ENCODE measurements at places on chromosomes 2 and 18.

GRCh38 chr18:45320724-45321123 is 294.6 kb upstream of the SLC14A2 start:
- DNase-seq: no peak

GRCh38 chr2:202005272-202005887 is 28.3 kb upstream of the FZD7 start:
- DNase-seq: no peak

DNA sequence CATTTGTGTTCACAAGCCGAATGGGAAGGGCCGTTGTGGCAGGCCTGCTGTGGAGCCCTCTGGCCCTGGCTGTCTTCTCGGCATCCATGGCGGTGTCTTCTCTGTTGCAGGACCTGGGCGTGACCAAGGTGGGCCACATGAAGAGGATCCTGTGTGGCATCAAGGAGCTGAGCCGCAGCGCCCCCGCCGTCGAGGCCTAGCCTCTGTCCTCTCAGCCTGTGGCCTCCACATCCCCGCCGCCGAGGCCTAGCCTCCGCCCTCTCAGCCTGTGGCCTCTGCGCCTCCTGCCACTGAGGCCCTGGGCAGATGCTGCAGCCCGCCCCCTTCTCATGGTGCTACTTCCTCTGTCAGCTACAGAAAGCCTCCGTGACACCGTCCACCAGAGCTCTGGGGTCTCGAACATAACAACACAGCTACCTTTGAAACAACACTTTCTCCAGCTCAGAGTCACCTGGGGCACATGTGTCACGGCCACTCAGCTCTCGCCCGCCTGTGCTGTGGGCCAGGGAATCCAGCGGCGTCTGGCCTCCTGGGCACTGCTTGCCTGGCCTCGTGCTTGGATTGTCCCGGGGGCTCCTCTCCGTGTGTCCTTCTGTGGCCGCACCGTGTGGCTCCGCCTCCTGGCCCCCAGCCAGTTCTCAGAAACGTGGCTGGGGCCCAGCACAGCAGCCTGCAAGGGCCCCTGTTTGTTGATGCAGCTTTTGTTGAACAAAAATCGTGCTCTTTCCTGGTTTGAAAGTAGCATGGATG is 97.1 kb downstream of the USP40 start:
- no peak for DNase-seq

- DNase-seq: no peak
Measured at GRCh38 chr2:10137053-10137843, 14.7 kb downstream of the RRM2 start.

GRCh38 chr2:69615078-69615625 is 28.4 kb downstream of the AAK1 start:
- DNase-seq: no peak

GRCh38 chr2:42573256-42573655 is 4.8 kb downstream of the MTA3 start:
- no peak for DNase-seq

GRCh38 chr18:62264984-62265383 is 60.1 kb upstream of the TNFRSF11A start:
- no peak for DNase-seq

GRCh38 chr2:134216152-134216829 is 37.6 kb upstream of the MGAT5 start:
- no peak for DNase-seq

- no peak for DNase-seq
Measured at GRCh38 chr2:18558458-18558857, 2.0 kb downstream of the RDH14 start.

GRCh38 chr2:177352441-177353186 is 40.0 kb upstream of the AGPS start:
- no peak for DNase-seq

GRCh38 chr2:41169744-41170143 is 717.9 kb upstream of the SLC8A1 start:
- no peak for DNase-seq

DNA sequence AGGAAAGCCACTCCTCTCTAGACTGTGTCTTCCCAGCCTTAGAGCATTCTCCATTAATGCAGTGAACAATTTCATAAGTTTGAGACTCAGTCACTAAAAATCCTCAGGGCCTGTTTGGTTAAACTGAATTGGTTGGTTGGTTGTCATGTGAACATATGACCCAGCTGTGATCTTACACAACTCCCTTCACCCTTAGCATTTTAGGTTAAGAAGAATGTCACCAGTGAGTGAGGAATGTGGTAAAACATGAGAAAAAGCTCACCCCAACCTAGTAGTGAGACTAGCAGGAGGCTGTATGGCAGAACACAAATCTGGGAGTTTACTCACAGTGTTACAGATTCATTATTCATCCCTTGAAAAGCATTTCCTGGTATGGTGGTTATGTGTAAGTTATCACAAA is 32.4 kb downstream of the LHCGR start:
- no peak for DNase-seq

GRCh38 chr2:233439191-233439590 is 84.9 kb downstream of the DGKD start:
- no peak for DNase-seq

DNA sequence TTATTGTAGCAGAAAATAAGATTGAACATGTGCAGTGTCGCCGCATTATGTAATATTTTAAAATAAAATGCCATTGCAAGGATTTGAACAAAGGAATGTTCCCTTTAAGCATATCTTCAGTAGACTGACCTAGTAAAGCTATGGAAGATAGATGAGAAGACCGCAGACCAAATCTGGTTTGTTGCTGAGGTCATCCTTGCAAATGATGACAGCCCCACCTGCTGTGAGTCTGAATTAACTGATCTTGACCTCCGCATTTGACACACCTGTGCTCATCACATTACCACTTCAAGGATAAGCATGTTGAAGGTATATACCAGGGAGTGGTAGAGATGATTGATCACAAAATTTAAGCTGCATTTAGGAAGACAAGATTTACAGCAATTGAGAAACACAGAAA is 96.2 kb downstream of the NYAP2 start:
- no peak for DNase-seq

GRCh38 chr18:62751977-62752376 is 36.6 kb downstream of the PHLPP1 start:
- DNase-seq: no peak

GRCh38 chr2:109352898-109353689 is 224.1 kb downstream of the SH3RF3 start:
- DNase-seq: no peak

- DNase-seq: no peak
Measured at GRCh38 chr2:105573490-105573889, 171.2 kb upstream of the NCK2 start.

DNA sequence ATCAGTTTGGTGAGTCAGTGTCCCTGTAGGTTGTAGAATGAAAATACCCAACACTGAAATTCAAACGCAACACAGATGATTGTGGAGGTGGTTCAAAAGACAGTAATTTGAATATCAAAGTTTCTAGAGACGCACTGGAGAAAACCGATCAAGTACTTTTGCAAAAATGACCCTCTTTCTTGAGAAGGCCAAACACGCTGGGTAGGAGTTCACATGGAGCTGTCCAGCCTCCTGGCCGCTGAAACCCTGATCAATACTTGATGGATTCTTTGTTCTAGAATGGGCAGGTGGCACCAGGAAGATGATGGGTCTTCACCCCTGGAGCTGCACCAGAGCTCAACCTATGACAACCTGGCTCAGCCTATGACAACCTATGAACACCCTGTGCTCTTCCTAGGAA is 39.7 kb upstream of the UBE2F start:
- DNase-seq: no peak

DNA sequence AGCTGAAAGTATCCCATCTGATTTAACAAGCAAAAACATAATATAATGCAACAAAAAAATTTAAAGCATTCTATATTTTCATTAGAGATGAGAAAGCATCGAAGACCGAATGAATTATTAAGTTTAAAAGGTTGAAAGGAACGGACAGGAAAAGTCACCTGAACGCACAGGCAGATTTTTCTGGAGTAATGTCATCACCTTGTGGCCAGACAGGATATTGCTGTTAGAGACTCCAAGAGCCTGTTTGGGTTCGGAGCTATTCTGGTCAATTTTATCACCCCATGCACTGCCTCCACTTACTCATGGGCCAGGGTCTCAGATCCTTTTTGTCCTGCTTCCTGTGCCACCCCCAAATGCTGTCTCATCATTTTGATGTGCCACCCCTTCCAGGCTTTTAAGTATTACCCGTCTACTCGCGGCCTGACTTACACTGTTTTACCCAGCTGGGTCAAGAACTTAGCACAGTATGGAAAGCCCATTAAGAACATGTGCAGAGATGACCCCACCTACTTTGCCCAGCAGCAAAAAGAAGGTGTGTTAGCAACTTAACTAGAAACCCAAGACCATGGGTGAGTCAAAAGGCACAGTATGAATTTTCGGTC is 27.3 kb downstream of the GKN2 start:
- peak; percentile 34 for DNase-seq

DNA sequence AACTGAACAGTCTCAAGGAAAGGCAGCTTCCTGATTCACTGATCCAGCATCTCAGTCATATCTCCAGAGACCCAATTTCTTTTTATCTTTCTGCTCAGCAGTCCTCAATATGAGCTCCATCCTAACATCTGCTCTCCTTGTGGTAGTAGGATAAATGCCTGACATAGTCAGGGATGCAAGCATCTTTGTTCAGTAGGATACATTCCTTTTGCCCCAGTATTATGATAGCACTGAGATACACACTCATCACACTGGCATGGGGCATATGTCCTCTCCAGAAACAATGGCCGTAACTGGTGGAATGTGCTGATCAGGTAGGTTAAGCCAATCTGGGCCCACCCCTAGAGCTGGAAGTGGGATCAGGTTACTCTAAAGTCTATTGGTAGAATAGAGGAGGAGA is 207.2 kb downstream of the ETAA1 start:
- DNase-seq: no peak

- peak; percentile 61 for DNase-seq
Measured at GRCh38 chr2:219736209-219736608, 108.8 kb downstream of the SLC4A3 start.

- no peak for DNase-seq
Measured at GRCh38 chr2:88599527-88599926, 27.7 kb downstream of the EIF2AK3 start.

- DNase-seq: no peak
Measured at GRCh38 chr2:1115843-1116539, 165.3 kb downstream of the SNTG2 start.

GRCh38 chr2:97849881-97850528 is 136.6 kb downstream of the ZAP70 start:
- no peak for DNase-seq

GRCh38 chr18:46184727-46185126 is 80.5 kb downstream of the HAUS1 start:
- no peak for DNase-seq

DNA sequence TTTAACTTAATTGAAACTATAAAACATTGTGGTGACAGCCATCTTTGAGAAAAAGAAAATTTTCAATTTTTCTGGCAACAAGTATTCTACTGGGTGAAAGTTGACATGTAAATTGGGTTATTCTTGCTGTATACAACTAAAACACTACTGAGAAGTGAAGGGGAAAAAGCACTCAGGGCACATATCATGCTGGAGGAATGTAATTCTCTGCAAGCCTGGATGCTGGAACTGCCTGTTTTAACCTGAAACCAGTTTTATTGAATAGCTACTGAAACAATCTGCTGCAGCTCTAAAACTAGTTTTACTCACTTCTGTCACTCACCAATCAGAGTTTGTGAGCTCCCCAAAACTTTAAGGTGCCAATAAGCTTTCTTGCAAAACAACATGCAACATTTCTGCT is 1136.0 kb downstream of the LRP1B start:
- DNase-seq: no peak

DNA sequence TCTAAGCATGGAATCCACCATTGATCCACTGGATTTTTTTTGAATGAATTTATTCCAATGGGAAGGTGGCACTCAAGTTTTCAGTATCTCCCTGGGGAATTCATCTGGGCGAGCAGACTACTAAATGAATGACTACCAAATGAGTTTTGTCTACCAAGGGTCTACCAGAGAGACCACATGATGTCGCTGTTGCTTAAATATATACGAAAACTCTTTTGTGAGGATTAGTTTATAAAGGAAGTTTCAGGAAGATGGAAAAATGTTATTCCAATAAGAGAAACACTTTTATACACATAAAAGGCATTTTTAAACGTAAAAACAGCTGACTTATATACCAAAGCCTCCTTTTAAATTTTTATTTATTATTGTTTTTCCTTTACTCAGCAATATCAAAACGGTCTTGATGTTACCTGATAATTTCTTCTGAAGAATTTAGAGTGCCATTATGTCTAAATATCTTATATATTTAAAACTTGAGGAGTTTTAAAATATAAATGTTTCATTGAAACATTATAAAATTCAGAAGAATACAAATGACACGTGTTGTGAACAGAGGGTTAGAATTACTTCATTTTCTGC is 139.7 kb downstream of the HRH4 start:
- DNase-seq: no peak

DNA sequence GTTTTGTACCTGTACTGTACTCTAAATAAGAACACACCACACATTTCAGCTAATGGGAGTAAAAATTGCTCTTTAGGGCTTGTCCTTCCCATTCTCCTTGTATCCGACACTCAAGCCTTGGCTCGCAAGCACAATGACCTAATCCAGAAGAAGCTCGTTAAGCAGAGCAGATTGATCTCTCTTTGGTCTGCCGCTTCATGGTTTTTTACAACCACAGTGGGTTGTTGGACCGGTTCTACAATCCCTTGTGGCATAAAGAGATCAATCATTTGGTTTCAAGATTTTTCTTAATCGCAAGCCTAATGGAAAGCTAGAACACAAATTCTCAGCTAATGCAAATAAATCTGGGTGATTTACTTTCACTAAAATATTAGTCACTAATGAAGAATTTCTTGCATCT is 662.1 kb downstream of the LRP1B start:
- no peak for DNase-seq

DNA sequence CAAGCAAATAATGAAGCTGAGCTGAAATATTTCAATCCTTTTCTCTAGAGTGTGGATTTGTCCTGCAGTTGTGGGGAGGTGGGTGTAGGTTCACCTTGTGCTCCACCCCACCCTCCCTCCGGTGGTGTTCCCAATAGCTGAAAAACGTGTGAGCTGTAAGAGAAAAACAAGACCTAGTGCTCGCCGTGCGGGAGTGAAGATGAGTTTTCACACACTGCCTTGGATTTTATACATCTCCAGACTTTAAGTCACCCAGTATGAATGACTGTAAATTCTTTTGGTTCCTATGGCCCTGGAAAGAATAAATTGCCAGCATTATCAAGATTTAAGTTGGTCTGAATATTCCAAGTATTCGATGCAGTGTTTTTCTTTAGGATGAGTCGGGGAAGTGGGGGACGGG is 1.9 kb upstream of the SOX11 start:
- DNase-seq: no peak

- DNase-seq: no peak
Measured at GRCh38 chr2:61268249-61268648, 106.3 kb downstream of the C2orf74 start.

DNA sequence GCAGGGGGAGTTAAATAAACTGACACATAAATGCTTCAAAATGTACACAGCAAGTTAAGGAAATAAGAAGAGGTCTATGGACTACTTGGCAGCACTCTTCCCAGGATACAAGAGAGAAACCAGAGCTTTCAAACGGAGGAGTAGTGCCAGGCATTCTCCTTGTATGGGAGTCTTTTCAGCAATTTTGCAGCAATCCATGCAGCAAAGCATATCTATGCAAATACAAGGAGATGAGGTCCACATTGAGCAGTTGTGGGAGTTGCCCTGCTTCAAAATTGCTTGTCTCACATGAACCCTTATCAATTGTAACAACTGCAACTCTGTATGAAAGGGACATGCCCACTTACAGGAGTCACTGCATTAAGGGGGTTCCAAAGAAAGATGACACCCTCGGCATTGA is 37.8 kb downstream of the SCN9A start:
- DNase-seq: no peak

- no peak for DNase-seq
Measured at GRCh38 chr2:47221946-47222345, 66.8 kb upstream of the STPG4 start.

Data from H54 (cell line).